ENCODE measurements at places on chromosomes 2 and 18. TPM values are rescaled to one million over a fixed set of nuclear protein-coding genes. Genes with fewer than 3 reads are reported as not detected.

- DNase-seq, result no peak
Measured at GRCh38 chr2:17912266-17912691, 33.8 kb downstream of the KCNS3 start.

- DNase-seq, result no peak
Measured at GRCh38 chr2:184026961-184027360, 571.4 kb upstream of the ZNF804A start.

DNA sequence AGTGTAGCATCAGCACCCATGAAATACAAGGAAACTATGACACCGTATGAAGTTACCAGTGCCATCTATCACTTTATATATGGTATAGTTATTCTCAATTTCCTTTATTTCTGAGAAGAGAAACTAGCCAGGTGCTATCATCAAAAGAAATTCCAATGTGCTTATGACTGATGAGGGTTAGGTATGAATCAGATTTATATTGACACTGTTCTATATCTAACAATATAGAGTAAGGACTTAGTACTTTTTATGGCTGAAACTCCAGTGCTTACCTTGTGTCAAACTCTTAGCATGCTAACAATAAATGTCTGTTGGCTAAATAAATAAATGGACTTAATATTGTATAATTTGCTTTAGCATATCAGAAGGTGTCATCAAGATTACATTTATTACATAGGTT, 6.9 kb downstream of the METTL4 start:
- DNase-seq, result no peak

DNA sequence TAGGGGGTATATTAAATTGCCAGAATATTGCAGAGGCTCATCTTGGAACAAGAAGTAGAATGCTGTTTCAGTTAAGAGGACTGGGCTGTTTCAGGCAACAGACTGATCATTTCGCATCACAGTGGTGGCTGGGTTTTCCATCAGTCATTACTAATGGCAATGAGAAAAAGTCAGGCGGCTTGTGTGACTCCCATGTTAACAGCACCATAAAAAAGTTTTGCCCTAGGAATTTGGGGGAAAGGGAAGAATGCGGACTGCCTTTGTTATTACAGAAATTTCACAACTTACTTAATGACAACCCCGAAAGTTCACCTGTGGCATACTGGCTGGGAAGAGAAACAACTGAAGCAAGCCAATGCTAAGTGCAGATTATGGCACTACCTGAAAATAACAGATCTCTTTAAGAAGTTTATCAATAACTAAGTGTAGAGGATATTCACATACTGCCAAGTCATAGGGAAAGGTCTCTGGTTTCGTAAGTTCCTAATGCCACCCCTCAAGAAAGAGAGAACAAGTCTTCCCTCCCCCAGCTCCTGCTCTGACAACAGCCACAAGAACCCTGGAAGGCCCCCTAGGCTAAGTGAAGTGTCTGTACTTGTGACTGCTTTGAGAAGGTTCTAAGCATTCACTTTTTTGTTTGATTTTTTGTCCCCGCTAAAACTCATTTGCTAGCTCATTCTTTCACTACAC, 40.5 kb upstream of the AP1S3 start:
- no peak for DNase-seq

The HOXD9 gene
- total RNA-seq, result not detected

- DNase-seq, result no peak
Measured at GRCh38 chr2:99169534-99169933, 11.3 kb downstream of the MITD1 start.

DNA sequence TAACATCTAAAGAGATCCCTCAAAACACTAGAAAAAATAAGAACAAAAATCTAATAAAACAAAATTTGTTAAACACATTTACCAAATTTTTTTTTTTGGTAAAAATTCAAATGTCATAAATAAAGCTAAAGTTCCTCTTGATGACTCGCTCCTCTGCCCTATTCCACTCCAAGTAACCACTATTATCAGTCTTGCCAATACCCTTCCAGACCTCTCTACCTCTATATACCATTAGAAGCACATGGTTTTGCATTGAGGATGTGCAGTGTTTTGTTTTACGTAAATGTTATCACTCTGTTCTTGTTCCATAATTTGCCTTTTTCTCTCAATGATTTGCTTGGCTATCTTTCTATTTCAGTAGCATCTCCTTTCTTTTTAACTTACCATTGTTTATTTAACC, 10.9 kb downstream of the IL1B start:
- no peak for DNase-seq

DNA sequence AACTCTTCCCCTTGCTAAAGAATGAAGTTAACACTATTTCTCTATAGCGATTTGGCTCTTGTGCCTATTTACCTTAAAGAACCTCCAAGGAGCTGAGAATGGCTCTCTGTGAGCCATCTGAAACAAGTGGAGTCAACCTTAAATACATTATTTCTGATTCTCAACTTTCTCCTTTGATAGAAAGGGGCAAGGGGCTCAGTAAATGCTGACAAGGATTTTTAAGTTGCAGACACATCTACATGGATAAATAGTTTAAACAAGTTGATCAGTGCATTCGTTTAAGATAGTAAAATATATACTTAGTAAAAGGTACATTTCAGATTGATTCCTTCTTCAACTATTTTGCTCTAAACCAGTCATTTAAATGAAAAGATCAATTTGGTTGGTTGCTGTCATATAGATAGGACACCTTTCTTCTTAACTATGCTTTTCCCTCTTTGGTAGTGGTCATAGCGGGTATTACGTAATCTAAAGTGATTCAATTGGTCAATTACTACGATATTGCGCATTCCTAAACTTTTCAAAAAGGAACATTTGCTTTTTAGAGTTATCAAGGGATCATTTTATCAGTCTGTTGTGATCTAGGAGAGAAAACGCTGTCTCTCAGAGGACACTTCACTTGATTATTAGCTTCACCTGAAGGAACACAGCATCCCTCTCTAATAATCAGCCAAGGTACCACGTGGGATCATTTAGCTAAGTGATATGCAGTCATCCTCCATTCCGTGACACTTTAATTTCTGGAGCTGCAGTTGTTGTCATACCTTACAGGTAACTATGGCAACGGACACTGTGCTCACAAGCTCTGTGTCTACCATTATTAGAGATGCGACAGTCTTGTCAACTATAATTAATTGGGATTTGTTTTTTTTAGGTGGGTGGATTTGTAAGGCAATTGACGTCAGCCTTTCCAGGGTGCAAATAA, 50.9 kb upstream of the KCNE4 start:
- DNase-seq, result no peak

- no peak for DNase-seq
Measured at GRCh38 chr2:170212625-170213280, 34.8 kb downstream of the MYO3B start.

The LRRTM1 gene
- 11.4 TPM for total RNA-seq

The LYG2 gene
- not detected for total RNA-seq

DNA sequence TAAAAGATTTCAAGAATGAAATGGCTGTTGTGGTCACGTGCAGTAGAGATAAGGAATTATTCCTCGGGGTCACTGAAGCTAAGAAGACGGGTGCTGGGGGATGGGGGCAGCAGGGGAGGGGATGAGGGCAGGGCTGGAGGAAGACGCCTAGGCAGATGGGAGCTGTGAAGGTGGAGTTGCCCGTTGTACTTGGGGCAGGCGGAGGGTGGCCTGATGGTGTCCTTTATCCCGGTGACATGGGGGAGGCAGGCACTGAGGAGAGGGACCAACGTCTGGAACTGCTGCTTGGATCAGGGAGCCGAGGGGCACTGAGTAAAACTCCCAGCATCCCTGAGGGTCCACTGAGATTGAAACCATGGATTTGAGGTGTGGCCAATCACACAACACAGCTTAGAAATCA, 64.9 kb downstream of the ZCCHC2 start:
- no peak for DNase-seq
